Endothelial cell of umbilical vein (primary cell): ENCODE measurements at places on chromosomes 1 and 21. TPM values are rescaled to one million over a fixed set of nuclear protein-coding genes. Genes with fewer than 3 reads are reported as not detected.

Gene PEAR1
- 88.7 and 90.7 TPM in 2 replicates for total RNA-seq

DNA sequence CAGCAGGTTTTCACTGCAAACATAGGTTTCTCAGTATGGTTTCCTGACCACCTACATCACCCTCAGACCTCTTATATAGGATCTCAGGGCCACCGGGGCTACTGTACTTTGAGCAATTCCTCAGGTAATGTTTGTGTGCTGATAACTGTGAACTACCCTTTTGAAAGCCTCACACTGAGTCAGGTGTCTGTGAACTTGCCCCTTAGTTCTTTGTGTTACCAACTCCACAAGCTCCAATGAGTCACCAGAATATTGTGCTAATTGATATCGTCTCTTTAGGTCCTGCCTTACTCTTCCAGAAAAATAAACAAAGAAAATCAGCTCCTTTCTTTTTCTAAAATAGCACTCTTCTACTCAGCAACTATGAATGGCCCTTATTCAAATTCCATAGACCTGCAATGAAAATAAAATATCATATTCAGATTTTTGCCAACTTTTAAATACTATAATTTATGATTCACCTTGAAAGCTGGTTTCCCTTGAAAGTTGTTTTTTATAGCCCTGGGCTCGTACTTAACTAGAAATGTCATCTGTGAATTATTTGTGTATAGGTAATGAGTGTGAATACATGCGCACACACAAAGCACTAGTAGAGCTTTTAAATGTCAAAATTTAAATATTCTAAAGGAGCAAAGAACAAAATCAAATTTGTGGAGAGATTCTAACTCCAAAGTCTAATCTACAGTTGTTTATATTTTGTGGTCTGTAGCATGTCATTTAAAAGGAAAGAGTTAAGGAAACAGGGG lies 88.1 kb upstream of the WARS2 start:
- DNase-seq, result no peak

Gene TMPRSS15
- not detected in 2 replicates for total RNA-seq

Gene PMVK
- total RNA-seq, result 22.6 and 23.0 TPM in 2 replicates

DNA sequence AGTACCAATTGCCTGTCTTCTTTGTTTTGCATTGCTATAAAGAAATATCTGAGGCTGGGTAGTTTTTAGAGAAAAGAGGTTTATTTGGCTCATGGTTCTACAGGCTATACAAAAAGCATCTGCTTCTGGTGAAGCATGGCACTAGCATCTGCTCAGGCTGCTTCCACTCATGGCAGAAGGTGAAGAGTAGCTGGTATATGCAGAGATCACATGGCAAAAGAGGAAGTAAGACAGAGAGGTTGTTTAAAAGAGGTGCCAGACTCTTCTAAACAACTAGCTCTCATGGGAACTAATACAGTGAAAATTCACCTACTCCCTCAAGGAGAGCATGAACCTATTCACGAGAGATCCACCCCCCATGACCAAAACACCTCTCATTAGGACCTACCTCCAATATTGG lies 56.7 kb upstream of the GUCA2B start:
- DNase-seq, result no peak

GRCh38 chr1:216815260-216816131 lies 92.3 kb upstream of the ESRRG start:
- DNase-seq, result no peak
